ENCODE measurements at places on chromosomes 6 and 20.

GRCh38 chr20:36407199-36407733, 101.1 kb downstream of the DLGAP4 start:
- no peak for DNase-seq

DNA sequence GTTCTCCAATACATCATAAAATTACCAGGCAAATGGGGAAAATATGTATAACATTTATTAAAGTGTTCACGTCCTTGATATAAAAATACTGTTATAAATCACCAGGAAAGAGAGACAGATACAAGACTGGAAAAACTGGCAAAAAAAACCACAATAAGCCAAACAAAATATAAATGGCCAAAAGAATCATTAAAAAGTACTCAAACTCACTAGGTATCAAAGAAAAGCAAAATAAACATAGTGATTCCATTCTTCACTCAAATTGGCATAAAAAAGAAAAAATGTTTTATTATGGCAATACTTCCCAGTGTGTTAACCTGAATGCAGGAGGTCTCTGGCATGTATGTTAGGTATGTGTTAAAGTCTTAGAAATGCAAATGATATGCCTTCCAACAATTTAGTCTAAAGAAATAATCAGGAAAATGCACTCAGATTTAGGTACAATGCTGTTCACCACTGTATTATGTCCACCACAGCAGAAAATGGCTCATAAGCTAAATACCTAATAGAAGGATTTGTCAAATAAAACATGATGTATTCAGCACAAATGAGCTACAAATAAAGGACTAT, 21.4 kb downstream of the SLC23A2 start:
- no peak for DNase-seq

- no peak for DNase-seq
Measured at GRCh38 chr6:109349419-109349987, 32.8 kb downstream of the CD164 start.

- no peak for DNase-seq
Measured at GRCh38 chr6:5280920-5281319, 19.6 kb downstream of the FARS2 start.

- no peak for DNase-seq
Measured at GRCh38 chr6:87164004-87164403, 8.6 kb downstream of the ZNF292 start.

GRCh38 chr6:118198746-118199145, 291.7 kb downstream of the SLC35F1 start:
- no peak for DNase-seq

GRCh38 chr20:4216866-4217265, 201.5 kb upstream of the RNF24 start:
- no peak for DNase-seq

GRCh38 chr6:119445666-119446065, 96.1 kb upstream of the MAN1A1 start:
- no peak for DNase-seq

GRCh38 chr20:54112221-54112884, 42.0 kb upstream of the BCAS1 start:
- DNase-seq, result no peak

GRCh38 chr20:1700990-1701389, 43.4 kb upstream of the SIRPG start:
- DNase-seq, result no peak

GRCh38 chr6:6906570-6907213, 201.1 kb upstream of the RREB1 start:
- no peak for DNase-seq

GRCh38 chr20:58472273-58473018, 42.8 kb downstream of the APCDD1L start:
- no peak for DNase-seq

DNA sequence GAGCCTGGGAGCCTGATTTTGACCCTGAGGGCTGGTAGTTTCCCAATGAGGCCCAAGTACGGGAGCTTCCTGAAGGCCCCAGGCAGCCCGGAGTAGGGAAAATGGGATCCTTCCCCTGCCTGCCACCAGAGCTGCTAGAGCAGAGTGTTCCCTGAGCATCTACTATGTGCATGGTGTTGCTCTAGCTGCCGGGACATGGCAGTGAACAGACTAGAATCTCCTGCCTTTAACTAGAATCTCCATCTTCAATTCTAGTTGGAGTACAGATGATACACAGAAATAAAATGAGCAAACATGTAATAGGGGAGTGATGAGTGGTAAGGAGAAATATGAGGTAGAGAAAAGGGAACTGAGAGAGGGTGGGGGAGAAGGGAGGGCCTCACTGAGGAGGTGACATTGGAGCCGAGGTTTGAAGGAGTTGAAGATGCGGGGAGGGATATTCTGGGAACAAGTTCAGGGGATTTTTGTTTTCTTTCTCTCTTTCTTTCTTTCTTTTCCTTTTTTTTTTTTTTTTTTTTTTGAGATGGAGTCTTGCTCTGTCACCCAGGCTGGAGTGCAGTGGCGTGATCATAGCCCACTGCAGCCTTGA, 18.5 kb downstream of the VSTM2L start:
- DNase-seq, result no peak

DNA sequence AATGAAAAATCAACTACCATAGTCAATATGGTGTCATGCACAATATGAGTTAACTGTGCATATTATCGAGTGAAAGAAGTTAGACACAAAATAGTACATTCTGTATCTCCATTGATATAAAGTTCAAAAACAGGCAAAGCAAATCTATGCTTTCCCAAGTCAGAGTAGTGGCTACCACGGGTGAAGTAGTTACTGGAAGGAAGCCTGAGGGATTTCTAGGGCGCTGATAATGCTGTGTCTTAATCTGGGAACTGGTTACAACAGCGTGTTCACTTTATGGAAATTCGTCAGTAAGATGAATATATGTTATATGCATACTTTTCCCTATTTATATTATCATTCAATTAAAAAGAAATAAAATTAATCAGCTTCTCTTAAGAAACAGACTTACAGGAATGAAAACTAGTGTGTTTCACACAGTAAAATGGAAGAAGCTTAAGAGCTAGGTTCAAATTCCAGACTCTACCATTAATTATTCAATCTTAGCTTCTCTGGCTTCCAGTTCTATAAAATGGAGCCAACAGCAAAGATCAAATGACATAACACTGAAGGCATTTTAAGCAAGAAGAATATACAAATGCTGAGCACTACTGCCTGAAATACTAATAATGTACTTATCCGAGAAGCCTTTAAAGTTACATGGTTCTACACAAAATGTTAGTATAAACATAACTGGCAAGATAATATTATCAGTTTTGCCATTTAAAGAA, 19.2 kb downstream of the BACH2 start:
- DNase-seq, result no peak

GRCh38 chr6:45961125-45961524, 54.5 kb downstream of the CLIC5 start:
- no peak for DNase-seq
